Retina (tissue), 1 donor: ENCODE measurements at places on chromosomes 6 and 20.

- no peak for DNase-seq
Measured at GRCh38 chr20:12207875-12208274, 290.2 kb downstream of the BTBD3 start.

DNA sequence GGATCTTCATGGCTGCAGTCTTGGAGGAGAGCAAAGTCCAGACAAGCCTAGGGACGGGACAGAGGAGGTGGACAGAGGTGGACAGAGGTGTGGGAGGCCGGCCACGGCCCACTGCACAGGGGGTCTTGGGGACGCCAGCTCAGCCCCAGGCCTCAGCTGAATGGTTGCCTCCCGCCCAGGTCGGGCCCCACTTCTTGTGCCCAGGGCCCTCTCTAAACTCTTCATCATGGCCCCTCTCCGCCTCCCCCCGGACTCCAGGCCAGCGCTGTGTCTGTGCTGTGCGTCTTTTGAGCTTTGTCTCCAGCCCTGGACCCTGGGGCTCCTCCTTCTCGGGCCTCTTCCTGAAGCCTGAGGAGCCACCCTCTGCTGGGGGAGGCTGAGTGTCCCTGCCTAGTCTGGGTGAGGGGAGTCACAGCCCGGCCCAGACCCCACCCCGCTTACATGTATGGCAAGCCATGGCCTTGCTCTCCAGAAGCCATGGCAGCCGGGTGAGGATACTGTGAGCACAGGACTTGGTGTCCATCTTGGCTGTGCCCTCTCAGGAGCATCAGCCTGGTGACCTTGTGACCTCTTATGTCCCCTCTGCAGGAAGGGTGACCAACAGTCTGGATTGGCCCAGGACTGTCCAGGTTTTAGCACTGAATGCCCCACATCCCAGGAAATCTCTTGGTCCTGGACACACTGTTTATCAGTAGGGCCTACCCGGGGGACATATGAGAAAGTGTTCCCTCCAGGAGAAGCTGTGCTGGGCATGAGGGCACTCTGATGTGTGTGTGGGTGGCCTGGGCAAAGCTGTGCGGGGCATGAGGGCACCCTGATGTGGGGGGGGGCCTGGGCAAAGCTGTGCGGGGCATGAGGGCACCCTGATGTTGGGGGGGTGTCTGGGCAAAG is 9.4 kb upstream of the NPBWR2 start:
- no peak for DNase-seq

DNA sequence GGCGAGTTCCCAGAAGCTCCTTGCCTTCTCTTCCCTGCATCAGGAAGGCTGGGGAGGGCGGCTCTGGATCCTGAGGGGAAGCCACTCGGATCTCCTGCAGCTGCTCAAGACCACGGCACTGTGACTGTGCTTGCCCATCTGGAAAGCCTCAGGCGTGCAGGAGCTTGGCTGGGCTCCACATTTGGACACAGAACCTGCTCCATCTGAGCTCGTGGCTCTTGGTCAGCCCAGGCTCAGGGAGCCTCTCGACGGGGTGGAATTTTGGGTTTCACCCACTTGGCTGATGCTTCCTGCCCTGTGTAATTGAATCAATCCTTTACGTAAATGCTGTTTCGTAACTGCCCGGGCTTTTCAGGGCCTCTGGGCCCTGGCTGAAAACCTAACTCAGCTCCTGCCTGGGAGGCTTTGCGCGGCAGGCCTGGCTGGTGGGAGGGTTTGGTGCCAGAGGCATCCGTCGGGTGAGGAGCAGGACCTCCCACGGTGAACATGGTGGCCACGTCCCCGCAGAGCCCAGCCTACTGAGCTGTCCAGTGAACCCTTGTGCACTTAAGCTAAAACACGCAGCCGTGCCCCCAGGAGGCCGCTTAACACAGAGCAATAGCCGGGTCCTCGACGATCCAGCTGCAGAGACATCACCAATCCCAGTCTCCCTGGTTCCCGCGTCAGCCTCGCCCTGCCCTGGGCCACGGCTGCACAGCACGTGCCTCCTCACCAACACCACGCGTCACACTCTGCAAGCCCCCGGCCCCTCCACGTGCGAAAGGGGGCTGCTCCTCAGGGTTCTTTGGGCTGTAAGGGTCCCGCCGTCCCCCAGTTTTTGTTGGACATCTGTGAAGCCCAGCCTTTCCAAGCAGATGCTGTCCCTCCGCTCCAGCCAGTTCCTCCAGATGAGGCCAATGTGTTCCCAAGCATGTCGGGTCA is 241.0 kb downstream of the DLL1 start:
- DNase-seq: no peak

- no peak for DNase-seq
Measured at GRCh38 chr20:49252556-49253350, 25.1 kb downstream of the ZNFX1 start.

GRCh38 chr20:4563534-4563933 is 158.2 kb upstream of the PRND start:
- no peak for DNase-seq

DNA sequence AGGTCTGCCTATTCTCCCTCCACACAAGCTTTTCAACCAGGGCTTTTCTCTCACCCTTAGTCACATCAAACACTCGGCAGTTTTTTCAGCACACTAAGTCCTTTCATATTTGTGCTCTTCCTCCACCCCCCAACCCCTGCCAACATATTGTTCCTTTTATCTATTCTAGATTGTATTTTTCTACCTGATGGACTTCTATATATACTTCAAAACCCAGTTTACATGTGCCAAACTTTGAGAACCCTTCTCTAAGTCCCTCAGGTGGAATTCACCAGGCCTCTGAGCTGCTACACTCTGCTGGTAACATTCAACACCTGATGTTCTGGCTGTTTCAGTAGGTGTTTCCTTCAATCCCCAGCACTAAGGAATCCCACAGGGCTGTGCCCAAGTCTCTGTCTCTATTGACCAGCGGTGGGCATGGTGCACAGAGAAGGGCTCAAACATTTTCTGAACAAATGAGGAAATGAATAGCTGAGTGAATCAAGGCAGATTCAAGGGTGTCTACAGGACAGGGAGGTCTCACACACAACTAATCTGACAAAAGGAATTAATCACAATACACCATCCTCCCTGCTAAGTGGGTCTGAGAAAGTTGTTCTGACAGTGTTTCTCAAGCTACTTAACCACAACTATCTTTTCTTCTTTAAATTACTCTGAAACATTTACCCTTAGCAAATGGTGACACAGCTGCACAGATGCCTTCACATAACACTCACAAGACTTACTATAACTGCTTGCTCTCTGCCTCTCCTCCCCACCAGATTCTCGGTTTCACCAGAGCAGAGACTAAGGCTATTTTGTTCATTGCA is 166.5 kb downstream of the TSHZ2 start:
- DNase-seq: no peak

GRCh38 chr6:163941624-163941976 is 527.1 kb downstream of the QKI start:
- DNase-seq: peak; percentile 43

- DNase-seq: no peak
Measured at GRCh38 chr6:122753000-122753687, 26.4 kb upstream of the FABP7 start.

- no peak for DNase-seq
Measured at GRCh38 chr6:8814440-8815000, 379.2 kb upstream of the SLC35B3 start.

GRCh38 chr6:30779850-30780641 is 35.7 kb upstream of the IER3 start:
- no peak for DNase-seq

DNA sequence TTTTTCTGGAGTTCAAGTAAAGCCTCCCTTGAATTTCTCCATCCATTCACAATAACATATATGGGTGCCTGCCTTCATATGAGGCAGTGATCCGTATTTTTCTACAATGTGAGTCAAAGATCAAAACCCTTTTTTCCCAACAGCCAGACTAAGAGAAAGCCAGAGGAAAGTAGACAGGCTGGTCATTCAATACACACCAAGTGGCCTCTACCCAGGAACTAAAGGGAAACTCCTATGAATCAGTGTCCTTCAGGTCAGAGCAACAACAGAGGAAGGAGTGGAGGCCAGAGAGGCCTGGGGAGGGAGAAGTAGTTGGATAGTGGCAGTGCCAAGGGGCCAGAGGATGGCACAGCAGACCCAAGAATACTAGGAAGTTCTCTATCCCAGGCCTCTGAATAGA is 23.8 kb downstream of the SIM1 start:
- DNase-seq: no peak

DNA sequence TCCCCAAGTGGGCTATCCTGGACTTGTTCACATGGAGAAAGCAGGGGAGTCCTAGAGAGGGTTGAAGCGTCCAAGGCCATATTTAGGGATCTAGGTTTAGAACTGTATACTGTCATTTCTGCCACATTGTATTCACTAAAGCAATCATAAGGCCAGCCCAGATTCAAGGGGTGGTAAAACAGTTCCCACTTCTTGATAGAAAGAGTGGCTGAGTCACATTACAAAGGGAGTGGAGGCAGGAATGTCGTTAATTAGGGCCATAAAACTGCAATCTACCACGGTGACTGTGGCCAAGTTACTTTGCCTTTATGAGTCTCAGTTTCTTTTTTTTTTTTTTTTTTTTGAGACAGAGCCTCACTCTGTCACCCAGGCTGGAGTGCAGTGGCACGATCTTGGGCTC is 7.4 kb upstream of the UBR2 start:
- DNase-seq: no peak

- no peak for DNase-seq
Measured at GRCh38 chr6:31708224-31708623, 1.6 kb downstream of the LY6G6F start.

DNA sequence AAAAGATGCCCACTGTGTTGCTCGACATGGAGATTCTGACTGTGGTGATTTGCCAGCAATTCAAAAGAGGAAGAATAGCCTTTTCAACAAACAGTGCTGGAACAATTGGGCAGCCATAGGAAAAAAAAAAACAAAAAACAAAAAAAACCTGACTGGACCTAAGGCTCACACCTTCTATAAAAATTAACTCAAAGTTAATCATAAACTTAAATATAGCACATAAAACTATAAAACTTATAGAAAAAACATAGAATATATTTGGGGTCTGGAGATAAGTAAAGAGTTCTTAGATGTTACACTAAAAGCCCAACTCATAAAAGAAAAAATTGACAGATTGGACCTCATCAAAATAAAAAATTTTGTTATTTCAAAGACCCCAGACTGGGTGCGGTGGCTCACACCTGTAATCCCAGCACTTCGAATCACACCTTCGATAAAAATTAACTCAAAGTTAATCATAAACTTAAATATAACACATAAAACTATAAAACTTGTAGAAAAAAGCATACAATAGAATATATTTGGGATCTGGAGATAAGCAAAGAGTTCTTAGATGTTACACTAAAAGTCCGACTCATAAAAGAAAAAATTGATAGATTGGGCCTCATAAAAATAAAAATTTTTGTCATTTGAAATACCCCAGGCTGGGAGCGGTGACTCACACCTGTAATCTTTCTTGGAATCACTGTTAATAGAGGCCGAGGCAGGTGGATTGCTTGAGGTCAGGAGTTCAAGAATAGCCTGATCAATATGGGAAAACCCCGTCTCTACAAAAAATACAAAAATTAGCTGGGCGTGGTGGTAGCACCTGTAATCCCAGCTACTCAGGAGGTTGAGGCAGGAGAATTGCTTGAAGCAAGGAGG is 115.6 kb upstream of the FAM83B start:
- no peak for DNase-seq

GRCh38 chr6:4975506-4975905 is 28.3 kb downstream of the RPP40 start:
- no peak for DNase-seq

DNA sequence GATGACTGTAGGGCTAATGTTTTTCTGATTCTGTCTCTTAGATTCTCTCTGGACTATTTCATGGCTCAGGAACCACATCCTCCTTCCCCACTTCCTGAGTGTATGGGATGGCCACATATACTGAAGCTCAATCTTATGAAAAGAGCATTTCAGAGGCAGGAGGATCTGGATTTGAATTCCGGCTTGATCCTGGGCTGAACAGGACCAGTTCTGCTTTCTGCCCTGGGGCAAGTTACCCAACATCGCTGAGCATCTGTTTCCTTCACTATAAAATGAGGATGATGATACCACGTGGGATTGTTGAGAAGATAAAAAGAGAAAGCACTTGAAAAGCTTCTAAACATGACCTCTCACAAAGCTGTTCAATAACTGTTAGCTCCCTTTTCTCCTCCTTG is 168.4 kb upstream of the TNFAIP3 start:
- no peak for DNase-seq

DNA sequence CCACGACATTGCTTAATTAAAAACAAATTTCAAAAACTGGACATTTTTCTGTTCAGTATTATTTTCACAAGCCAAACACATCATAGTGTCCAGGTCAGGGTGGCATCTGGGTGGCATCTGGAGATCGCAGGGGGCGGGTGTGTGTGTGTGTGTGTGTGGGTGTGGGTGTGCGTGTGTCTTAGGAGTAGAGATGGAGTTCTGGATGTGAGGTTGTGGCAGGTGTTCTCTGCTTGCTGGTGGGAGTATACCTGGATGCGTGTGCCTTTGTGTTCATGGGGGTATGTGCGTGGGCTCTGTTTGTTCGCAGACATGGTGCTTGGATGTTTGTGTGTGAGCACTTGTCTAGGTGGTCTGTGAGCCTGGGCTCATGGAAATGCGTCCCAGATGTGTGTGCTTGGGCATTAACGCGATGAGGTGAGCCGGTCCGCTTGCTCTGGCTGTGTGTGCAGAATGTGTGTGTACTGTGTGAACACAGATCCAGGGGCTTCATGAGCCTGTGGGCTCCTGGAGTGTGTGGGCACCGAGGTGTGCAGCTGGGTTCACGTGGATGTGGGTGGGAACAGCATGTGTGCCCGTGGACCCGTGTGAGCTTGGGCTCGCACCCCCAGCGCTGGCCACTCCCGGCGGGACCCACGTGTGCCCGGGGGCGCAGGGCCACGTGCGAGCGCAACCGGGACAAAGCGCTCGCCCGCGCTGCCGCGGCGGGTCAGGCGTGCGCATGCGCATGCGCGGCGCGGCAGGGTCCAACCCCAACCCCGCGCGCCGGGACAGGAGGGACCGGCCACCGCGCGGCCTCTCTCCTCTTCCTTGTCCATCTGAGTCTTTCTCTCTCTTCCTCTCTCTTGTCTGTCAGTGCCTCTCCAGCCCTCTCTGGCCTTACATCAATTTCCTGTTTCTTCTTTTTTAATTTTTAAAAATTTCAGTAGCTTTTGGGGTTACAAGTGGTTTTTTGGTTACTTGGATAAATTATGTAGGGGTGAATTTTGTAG is 60.4 kb downstream of the SRC start:
- DNase-seq: peak; percentile 87

DNA sequence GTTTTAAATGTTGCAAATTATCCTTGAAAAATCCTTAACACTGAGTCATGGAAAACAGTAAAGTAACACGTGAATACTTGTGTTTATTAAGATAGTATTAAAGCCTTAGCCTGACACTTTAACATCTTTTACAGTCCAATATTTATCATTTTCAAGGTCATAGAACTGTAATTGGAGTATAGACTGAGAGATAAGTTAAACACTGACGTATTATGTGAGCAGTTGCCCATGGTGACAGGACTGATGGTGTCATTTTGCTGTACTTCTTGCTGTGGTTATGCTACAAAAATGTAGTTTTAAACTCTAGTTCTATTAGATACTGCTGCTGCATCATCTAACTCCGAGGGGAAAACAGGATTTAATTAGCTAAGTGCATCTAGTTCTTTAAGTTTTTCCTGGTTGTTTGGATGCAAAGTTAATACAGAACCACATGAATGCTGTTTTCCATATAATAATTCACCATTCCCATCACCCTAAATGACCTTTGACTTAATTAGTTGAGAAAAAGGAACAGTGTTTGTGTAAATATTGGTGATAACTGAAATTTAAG is 37.8 kb downstream of the SLC2A12 start:
- DNase-seq: no peak

- DNase-seq: peak; percentile 45
Measured at GRCh38 chr20:48826069-48826468, 1.7 kb downstream of the PREX1 start.
